Kidney glomerular epithelial cell (primary cell): ENCODE measurements at places on chromosomes 6 and 20.

DNA sequence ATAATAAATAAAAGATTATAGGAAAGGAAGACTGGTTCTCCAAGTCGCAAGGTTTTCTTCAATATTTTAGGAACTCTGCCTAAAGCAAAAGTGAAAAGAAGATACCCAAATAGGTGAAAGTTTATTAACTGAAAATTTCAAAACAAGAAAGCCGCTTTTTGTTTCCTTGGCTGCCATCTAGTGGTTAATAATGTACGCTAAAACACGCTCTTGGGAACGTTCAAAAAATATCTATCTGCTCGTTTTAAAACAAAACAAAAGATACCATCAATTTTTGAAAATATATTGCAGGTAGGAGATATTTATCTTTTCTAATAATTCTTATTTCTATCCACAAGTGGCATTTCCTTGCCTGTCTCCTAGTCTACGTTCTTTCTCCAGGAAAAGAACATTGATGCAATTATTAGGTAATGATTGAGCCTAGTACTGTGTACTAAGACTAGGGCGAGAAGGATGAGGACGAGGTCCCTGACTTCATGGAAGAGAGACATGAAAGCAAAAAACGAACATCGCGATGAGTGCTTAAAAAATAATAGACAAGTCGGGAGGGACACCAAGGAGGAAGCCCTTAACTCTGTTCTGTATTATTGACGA lies 97.2 kb downstream of the SPTLC3 start:
- peak; percentile 29 for DNase-seq

- no peak for DNase-seq
Observed at GRCh38 chr6:113143206-113143605, 713.9 kb upstream of the MARCKS start.

- DNase-seq: no peak
Observed at GRCh38 chr6:126172131-126172530, 167.8 kb upstream of the CENPW start.

- no peak for DNase-seq
Observed at GRCh38 chr6:127191716-127192115, 73.2 kb downstream of the RSPO3 start.

DNA sequence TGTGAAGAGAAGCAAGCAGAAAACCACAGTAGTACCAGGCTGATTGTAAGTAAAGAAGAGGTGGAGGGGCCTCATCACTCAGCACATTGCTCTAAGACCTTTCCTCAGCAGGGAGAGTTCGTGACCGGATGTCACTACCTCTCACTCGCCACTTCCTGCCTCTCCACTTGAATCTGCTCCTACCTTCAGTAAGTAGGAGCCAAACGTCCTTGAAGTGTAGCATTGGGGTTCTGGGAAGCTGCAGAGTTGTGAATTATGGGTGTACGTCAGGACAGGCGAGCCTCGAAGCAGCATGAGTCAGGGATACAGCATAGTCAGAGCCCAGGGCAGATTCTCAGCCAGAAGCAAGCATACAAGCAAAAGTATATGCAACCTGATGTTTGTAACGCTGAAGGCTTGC lies 224.9 kb downstream of the PHACTR1 start:
- no peak for DNase-seq

DNA sequence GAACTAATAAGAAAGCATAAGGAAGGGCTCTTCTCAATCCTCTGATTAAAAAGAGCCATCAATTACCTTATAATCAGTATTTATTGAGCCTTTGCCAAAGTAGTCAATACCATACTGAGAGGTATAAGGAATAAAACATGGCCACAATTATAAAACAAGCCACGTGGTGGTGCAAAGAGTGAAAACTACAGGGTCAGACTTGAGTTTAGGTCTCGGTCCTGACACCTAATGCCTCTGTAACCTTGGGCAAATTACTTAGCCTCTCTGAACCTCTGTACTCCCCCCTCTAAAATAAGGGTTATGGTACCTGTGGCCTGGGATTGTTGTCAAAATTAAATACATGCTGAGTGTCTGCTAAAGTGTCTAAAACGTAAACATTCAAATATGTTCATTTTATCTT lies 11.8 kb downstream of the TRIM10 start:
- no peak for DNase-seq

- DNase-seq: no peak
Observed at GRCh38 chr20:17097603-17098002, 129.2 kb upstream of the PCSK2 start.

DNA sequence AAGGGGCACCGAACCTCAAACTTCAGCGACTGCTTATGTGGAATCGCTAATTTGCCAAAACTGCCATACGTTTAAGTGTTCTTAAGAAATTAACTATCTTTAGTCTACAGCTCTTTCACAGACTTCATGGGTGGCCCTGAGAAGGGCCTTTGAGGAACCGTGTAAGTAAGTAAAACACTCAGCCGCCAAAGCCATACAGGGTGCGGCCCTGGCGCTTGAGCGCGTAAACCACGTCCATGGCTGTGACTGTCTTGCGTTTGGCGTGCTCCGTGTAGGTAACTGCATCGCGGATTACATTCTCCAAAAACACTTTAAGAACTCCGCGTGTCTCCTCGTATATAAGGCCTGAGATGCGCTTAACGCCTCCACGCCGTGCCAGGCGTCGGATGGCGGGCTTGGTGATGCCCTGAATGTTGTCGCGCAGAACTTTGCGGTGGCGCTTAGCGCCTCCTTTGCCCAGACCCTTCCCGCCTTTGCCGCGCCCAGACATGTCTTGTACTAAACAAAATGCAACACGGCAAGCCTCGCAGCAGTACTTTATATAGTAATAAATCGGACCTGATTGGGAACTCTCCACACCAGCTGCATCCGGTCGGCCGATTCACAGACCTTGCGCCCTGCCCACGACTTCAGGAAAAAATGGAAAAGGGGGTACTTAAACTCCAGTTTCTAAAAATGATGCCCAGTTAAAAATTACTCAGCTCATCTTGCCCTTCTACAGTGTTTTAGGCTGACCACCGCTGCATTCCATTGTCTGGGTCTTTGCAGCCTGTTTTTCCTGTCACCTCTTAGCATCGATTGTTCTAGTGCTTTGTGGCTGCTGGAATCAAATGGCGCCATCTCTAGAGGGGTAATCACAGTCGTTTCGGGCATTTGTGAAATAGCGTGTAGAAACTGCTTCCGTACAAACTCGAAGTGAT lies 38.9 kb downstream of the OR2B2 start:
- peak; percentile 31 for DNase-seq

GRCh38 chr6:158850807-158851115 lies 31.6 kb upstream of the EZR start:
- DNase-seq: peak; percentile 92

- no peak for DNase-seq
Observed at GRCh38 chr6:43989581-43990146, 137.6 kb downstream of the MRPL14 start.
